ENCODE measurements at places on chromosomes 16 and 17.

DNA sequence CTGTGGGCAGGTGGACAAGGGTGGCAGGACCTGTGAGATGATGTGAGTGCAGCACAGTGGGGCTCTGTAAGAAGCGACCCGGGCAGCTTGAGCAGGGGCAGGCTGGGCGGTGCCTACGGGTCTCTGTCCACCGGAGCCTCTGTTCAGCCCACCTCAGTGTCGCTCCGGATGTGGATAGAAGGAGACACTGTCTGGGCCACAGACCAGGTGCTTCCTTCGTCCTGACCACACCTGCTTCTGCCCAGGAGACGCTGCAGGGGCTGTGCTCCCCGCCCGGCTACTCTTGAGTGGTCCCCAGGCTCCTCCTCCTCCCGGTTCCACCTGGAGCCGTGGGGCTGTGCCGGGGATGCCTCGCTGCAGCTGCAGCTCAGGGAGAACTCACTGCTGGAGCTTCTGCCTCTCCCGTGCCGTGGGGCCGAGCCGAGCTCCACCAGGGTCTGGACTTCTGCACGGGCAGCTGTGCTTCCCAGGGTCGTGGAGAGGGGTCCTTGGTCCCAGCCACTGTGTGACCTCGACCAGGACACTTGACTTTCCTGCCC, 21.5 kb downstream of the METRNL start:
- no peak for DNase-seq

DNA sequence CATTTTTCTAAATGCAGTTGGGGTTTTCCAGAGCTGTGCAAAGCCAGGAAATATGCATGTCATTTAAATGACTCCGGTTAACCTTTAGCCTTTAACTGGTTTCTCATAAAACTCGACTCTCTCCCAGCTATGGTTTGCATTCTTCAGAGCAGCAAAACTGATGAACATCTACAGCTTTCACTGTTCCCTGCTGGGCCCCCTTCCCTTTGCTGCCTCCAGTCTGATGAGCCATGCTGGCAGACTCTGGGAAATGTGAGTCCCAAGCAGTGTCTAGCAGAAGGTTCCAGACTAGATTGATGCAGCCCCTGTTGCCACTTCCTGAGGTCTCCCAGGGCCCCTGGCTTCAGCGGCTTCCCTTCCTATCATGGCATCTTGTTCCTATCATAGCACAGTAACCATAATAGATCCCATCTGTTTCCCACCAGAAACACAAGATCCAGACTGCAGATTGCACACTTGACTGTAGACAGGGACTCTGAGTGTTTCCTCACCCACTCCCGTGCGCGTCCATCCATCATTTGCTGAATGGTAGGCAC, 135.4 kb downstream of the CLEC16A start:
- no peak for DNase-seq

DNA sequence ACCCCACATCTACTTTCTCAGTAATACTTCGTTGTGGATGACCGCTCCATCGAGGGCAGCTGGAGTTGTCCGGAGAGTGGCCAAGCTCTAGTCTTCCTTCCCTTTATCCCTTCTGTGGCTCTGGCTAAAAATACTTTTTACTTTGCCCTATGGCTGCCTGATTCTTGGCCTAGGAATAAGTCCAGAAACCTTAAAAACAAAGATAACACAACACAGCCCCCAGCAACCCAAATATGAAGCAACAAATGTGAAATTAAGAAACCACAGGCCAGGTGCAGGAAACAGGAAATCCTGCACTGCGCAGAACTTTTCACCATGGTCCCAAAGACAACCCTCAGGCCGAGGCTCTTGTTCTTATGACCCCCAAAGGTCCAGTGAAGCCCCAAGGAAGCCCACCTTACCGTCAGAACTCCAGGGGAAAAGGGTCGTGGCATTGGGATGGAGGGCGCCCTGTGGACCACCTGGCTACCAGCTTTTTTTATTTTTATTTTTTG, 26.0 kb downstream of the TK2 start:
- DNase-seq = no peak

DNA sequence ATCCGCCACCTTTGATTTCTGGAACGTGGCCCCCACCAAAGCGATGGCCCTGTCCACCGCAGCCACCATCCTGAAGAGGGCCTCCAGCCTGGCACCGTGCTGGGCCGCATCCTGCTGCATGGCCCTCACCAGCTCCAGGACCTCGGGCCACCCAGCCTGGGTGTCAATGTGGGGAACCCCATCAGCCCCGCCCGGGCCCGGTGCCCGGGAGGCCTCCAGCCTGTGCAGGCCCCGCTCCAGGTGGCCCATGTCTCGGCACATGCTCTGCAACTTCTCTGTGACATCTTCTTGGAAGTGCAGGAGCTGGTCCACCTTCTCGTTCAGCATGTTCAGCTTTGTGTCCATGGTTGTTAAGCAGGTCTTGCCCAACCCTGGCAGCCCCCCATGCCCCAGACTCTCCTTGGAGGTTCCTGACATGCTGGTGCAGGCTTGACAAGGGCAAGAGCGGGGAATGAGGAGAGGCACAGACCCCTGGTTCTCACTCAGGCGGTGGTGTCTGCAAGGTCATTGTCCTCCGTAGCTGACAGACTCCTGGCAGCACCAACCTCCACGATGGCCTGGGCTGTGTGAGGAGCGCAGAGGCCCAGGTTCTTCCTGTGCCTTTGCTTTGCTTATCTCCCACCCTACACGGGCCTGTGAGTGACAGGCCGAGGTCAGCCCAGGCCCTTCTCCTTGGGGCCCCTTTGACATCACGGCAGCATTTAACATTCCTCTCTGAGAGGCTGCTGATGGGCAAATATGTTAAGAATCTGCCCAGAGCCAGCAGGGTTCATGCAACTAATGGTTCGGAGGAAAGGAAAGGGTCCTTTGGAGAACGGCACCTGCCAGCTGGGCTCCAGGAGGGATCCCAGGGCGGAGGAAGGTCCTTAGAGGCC, at the start of gene MYLK3:
MYLK3 (minus strand) TSS at position 568 of the 875 bp plus-strand sequence; CDS start at position 417, 151 bp downstream.
- no peak for DNase-seq

DNA sequence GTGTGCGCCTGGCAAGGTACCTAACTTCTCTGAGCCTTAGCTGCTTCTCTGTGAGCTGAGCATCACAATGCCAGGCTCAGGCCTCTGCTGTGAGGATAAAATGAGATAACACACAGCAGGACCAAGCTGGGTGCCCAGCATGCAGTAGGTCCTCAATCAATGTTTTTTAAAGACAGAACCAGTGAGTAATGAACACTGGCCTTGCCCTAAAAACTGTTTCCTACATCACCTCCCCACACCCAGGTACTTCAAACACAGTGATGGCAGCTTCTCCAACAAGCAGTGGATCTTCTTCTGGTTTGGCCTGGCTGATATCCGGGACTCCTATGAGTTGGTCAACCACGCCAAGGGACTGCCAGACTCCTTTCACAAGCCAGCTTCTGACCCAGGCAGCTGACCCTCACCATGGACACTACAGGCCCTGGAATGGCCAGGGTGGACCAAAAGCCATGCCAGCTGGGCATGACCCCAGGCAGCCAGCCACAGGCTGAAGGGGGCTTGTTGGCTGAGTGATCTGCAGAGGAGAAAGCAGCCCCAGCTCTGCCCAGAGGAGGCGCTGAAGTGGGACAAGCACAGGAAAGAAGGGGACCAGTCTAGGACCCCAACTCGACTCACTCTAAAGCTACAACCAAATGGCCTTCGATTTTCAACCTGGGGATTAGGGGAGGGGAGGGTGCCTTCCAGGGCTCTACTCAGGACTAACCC, 3.9 kb downstream of the NAGS start:
- no peak for DNase-seq

- DNase-seq = no peak
Measured at GRCh38 chr17:76678330-76678729, 32.4 kb downstream of the MXRA7 start.

GRCh38 chr17:65656390-65657250, 95.2 kb upstream of the AXIN2 start:
- no peak for DNase-seq

All from NCI-H2081 treated with DMSO at 0.1 percent for 48 hours (cell line).